ENCODE measurements at places on chromosomes 6 and 20.

- DNase-seq = no peak
Observed at GRCh38 chr6:20751293-20751935, 217.2 kb downstream of the CDKAL1 start.

- no peak for DNase-seq
Observed at GRCh38 chr6:148533309-148534107, 190.9 kb downstream of the SASH1 start.

DNA sequence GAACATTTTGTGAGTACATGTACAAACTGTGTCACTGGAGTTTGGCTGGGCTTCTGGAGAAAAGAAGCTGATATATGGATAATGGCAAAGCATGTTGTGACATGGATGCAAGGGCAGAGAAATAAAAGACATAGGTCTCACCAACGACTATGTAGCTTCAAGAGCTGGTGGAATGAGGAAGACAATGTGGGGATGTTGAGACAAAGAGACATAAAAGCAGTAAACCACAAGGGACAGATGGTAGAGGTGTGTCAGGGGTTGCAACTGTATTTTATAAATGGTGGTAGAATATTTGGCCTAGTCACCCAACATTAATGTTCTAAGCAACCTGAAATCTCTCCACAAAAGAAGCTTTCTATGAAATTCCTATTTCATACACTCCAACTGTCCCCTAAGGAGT is 199.0 kb downstream of the KCNQ5 start:
- no peak for DNase-seq

GRCh38 chr20:20362774-20363433 is 5.0 kb upstream of the INSM1 start:
- DNase-seq = no peak

DNA sequence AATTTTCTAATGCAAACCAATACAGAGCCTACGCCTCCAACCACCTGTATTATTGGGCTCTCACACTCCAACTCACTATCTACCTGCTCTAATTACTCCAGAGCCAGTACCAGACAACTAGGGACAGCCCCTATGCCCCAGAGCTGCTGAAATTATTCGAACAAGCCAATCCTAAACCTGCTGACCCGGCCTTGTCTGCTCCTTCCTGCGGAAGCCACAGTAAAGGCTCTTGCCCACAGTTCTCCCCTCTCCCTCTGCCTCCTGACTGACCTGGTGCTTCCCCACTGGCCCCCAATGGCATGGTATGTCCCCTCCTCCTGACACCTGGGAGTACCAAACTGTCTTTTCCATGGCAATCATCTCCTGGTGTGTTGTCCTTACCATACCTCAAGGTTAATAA is 4.1 kb upstream of the TOX2 start:
- DNase-seq = no peak
